Endodermal cell (in vitro differentiated cells): ENCODE measurements at places on chromosomes 13 and 19. TPM values are rescaled to one million over a fixed set of nuclear protein-coding genes. Genes with fewer than 3 reads are reported as not detected.

DNA sequence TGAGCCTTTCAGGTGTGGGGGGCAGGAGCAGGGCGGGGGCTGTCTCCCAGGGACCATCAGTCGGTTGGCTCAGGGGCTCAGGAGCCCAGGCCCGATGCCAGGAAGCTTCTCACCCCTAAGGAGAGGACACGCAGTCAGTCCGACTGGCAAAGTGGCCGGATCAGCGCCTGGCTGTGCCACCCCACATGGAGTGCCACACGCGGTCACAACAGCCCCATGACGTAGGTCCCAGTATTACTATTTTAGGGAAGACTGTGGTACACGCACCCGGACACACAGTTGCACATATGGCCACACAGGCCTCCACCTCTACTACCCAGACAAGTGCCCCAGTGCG is 29.3 kb upstream of the GRTP1 start:
- peak overlapping the region; percentile 93 for H3K4me3 ChIP-seq
- H3K36me3 ChIP-seq: no peaks in the 10 kb centered on the region
- peaks cover 2% of the 10 kb centered on the region for H3K4me1 ChIP-seq
- DNase-seq: no peak

DNA sequence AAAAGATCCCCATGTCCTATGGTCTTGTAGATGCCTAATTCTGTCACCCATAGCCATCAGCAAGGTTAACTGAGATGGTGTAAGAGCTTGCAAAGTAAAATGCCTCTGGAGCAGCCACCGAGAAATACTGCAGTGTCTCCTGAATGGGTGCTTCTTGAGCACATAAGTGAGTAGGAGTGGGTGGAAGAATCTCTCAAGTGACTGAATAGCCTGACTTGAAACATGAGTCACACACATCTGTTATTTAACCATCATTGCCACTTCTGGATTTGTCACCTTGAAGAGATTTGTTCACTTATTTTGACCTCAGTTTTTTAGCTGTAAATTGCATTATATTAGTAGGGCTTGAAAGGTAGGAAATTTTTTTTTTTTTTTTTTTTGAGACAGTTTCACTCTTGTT is 2.3 kb downstream of the ZNF714 start:
- no peaks in the 10 kb centered on the region for H3K4me1 ChIP-seq
- peaks cover 54% of the 10 kb centered on the region for H3K36me3 ChIP-seq
- no peaks in the 10 kb centered on the region for H3K27me3 ChIP-seq
- H3K27ac ChIP-seq: no peak overlapping the region
- H3K4me3 ChIP-seq: peak overlapping the region; percentile 97

- no peak for DNase-seq
- no peak overlapping the region for H3K27ac ChIP-seq
- H3K4me1 ChIP-seq: no peaks in the 10 kb centered on the region
- no peaks in the 10 kb centered on the region for H3K36me3 ChIP-seq
Measured at GRCh38 chr19:16799740-16800139, 29.5 kb upstream of the SIN3B start.

DNA sequence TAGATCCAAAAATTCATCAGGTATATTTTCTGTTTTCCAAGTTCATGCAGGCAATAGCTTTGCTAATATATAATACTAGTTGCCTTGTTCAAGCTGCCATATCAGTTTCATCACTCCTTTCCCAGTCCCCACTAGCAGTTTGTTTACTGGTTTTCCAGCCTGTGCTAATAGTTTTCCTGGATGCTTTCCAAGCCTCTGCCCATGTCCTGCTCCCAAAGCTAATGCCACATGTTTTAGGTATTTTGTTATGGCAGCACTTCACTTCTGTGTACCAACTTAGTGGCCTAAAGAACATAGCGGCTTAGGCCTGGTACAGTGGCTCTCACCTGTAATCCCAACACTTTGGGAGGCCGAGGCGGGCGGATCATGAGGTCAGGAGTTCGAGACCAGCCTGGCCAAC is 28.1 kb upstream of the ZNF527 start:
- no peaks in the 10 kb centered on the region for H3K27me3 ChIP-seq
- peaks cover 62% of the 10 kb centered on the region for H3K36me3 ChIP-seq
- no peak for DNase-seq
- no peak overlapping the region for H3K27ac ChIP-seq
- no peak overlapping the region for H3K4me3 ChIP-seq
- H3K4me1 ChIP-seq: peaks cover 8% of the 10 kb centered on the region

GRCh38 chr13:50116430-50116973 is 101.3 kb downstream of the KCNRG start:
- peaks cover 21% of the 10 kb centered on the region for H3K27me3 ChIP-seq
- no peaks in the 10 kb centered on the region for H3K36me3 ChIP-seq
- H3K4me1 ChIP-seq: peaks cover 2% of the 10 kb centered on the region
- H3K4me3 ChIP-seq: no peak overlapping the region
- no peak overlapping the region for H3K27ac ChIP-seq

DNA sequence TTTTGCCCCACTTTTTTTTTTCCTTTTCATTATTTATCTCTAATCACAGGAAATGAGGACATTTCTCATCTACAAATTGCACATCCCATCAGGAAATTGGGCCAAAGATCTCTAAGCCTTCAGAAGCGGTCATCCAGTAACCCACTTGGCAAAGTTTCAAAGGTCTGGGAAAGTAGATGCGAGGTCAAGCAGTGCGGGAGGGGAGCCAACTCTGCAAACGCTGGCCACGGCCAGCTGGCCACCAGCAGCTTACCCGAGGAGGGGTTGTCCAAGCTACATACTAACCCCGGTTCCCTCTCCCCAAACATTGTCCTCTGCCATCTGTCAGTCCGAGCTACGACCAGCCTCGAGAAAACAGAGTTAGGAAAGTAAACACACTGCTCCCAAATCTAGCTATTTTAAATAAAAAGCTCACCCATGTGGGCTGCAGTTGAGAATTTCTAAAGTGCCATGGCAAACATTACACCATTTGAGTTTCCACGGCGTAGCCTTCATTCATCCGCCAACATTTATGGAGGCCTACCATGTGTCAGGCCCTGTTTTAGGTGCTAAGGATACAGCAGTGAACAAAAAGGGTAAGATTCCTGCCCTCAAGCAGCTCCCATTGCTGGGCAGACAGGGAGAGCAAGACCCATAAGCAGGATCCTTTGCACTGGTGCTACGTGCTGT is 11.5 kb downstream of the FFAR2 start:
- no peaks in the 10 kb centered on the region for H3K27me3 ChIP-seq
- H3K36me3 ChIP-seq: no peaks in the 10 kb centered on the region
- H3K4me1 ChIP-seq: peaks cover 5% of the 10 kb centered on the region
- DNase-seq: no peak

DNA sequence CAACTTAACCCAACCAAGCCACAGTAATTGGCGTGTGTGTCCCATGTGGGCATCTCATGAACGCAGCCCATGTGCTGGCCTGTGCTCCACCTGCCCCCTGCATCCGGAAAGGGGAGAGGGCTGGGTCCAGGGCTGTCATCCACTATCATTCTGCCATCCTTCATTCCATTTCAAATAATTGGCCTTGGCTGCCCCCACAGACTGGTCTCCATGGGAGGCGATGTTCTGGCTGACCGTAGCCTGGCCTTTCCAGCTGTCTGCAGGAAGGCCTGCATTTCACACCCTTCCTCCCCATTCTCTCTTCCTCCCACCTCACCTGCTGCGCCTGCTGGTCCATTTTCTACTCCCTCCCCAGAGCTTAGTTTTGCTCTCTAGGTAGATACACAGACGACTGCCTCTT is 442.8 kb downstream of the COG6 start:
- H3K4me1 ChIP-seq: no peaks in the 10 kb centered on the region
- no peak for DNase-seq
- H3K27me3 ChIP-seq: no peaks in the 10 kb centered on the region

- H3K4me1 ChIP-seq: no peaks in the 10 kb centered on the region
- H3K4me3 ChIP-seq: no peak within 1 kb of the TSS
- H3K27ac ChIP-seq: no peak within 1 kb of the TSS
- H3K27me3 ChIP-seq: no peaks in the 10 kb centered on the region
Measured at GRCh38 chr13:97953376-97953970, at the start of gene IPO5. Gene IPO5 (plus strand): TSS chr13:97953675. CDS start chr13:97976697, 23,022 bp downstream.

- H3K4me3 ChIP-seq: no peak overlapping the region
- H3K4me1 ChIP-seq: peaks cover 7% of the 10 kb centered on the region
- no peak for DNase-seq
- H3K27me3 ChIP-seq: no peaks in the 10 kb centered on the region
- peaks cover 15% of the 10 kb centered on the region for H3K36me3 ChIP-seq
Measured at GRCh38 chr13:94390881-94391280, 88.6 kb downstream of the DCT start.

DNA sequence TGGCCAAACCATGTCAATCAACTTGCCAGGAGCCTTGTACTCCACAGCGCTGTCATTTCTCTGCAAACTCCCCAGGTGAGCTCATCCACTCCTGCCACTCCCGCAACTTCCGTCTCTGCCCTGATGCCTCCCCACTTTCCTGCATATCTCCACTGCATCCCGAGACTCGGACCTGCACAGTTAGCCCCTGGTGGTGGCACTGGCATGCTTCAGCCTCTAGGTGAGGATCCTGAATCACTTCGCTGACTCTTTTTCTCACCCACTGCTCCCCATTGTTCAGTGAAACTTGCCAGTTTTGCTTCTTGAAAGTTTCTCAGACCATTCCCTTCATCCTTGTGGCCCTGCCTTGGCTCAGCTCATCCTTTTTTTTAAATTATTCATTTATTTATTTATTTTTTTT is 3.4 kb upstream of the CTU1 start:
- H3K27me3 ChIP-seq: peaks cover 23% of the 10 kb centered on the region
- H3K4me1 ChIP-seq: no peaks in the 10 kb centered on the region
- no peak overlapping the region for H3K27ac ChIP-seq
- no peaks in the 10 kb centered on the region for H3K36me3 ChIP-seq

DNA sequence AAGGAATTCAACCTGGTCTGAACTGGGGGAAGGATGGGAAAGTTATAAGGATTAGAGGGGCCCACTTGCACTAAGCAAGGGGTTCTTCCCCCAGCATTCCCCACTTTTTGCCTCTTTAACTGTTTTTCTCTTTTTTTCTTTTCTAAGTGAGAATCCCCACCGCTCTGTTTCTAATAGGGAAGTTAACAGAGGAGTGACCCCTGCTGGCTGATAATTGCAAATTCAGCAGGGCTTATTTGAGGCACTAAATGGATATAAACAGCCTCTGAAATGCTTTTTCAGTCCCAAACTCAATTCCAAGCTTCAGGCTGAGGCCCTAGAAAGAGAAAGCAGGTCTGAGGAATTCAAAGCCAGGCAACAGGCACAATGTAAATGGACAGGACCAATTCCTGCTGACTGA is 38.2 kb upstream of the CEACAM21 start:
- no peak overlapping the region for H3K4me3 ChIP-seq
- no peaks in the 10 kb centered on the region for H3K27me3 ChIP-seq
- peak; percentile 49 for DNase-seq
- no peaks in the 10 kb centered on the region for H3K4me1 ChIP-seq
- H3K27ac ChIP-seq: no peak overlapping the region
- H3K36me3 ChIP-seq: no peaks in the 10 kb centered on the region

DNA sequence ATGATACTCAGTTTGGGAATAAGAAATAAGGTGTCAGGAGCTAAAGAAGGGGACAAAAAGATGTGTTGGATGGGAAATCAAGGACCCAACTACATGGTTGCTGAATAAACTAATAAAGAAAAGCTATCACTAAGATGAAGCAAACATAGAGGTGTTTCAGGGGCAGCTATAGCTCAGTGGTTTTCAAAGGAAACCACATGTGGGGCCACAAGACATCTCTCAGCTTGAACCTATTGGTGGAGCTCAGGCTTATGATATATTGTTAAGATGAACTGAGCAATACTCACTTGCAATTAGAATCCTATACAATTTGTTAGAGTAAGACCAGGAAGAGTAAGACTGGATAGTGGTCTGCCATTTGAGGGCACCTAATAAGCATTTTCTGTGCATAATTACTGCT is 45.1 kb upstream of the SPRY2 start:
- H3K27ac ChIP-seq: no peak overlapping the region
- no peaks in the 10 kb centered on the region for H3K4me1 ChIP-seq
- H3K27me3 ChIP-seq: no peaks in the 10 kb centered on the region
- no peaks in the 10 kb centered on the region for H3K36me3 ChIP-seq
- H3K4me3 ChIP-seq: no peak overlapping the region
- no peak for DNase-seq

DNA sequence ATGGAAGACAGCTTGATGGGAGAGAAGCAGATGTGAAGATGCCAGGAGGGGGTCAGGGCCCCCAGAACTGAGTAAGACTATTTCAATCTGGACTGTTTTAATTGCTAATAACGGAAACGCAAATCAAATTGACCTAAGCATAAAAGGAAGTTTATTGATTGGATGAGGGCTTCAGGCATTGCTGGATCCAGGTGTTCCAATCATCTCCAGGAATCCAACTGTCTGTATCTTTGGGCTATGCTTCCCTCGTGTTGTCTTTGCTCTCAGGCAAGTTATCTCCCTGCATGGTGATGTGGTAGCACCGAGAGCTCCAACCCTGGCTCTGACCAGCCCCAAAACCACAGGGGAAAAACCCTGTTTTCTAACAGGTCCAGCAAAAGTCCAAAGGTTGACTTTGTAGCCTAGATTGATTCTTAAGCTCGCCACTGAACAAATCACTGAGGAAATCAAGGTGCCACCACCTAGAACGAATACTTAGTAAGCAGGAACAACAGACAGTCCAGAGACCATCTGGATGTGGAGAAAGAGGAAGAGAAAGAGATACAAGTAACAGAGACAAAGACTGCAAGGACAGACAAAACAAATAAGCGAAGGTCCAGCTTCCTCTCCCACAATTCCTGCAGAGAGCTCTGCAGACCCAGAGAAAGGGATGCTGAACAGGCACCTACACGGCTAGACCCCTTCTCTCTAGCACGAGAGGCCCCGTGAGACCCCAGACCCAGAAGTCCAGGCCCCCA is 1.2 kb upstream of the C19orf81 start:
- H3K4me3 ChIP-seq: no peak overlapping the region
- peaks cover 21% of the 10 kb centered on the region for H3K27me3 ChIP-seq
- H3K27ac ChIP-seq: no peak overlapping the region
- no peaks in the 10 kb centered on the region for H3K4me1 ChIP-seq
- no peaks in the 10 kb centered on the region for H3K36me3 ChIP-seq

- peaks cover 25% of the 10 kb centered on the region for H3K27me3 ChIP-seq
- peak overlapping the region; percentile 55 for H3K27ac ChIP-seq
- peak overlapping the region; percentile 69 for H3K4me3 ChIP-seq
- H3K4me1 ChIP-seq: no peaks in the 10 kb centered on the region
Measured at GRCh38 chr19:6108721-6109633, 1.3 kb downstream of the RFX2 start.

DNA sequence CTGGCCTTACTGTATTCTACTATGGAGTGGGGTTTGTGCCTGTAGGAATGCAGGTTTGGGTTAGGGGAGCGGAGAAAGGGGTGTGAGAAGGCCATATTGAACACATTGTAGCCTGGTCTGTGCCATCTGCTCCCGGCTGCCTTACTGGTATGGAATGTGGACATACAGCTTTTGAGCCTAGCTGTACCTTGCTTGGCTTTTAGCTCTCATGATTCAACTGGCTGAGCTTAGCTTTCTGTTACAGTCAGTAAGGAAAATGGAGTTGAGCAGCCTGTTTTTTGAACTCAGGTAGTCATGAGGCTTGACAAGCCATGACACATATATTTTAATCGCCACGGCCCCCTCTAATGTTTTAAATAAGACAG is 41.6 kb downstream of the ARHGAP35 start:
- H3K4me3 ChIP-seq: no peak overlapping the region
- H3K4me1 ChIP-seq: peaks cover 29% of the 10 kb centered on the region
- peak; percentile 36 for DNase-seq
- H3K36me3 ChIP-seq: no peaks in the 10 kb centered on the region

The NTN5 gene
- total RNA-seq: 1.2 TPM in 2 replicates

The AP1M2 gene
- 145 to 152 TPM (median 146 TPM) in 3 replicates for total RNA-seq
